ENCODE measurements at places on chromosomes 6 and 20.

- no peak for DNase-seq
Observed at GRCh38 chr20:24604966-24605665, 135.7 kb downstream of the SYNDIG1 start.

- no peak for DNase-seq
Observed at GRCh38 chr6:84667252-84668213, 96.9 kb downstream of the TBX18 start.

- peak; percentile 72 for DNase-seq
Observed at GRCh38 chr6:166381733-166382499, 824 bp downstream of the MPC1 start.

- no peak for DNase-seq
Observed at GRCh38 chr20:48470141-48470540, 357.7 kb downstream of the PREX1 start.

GRCh38 chr20:51749674-51750036 lies 18.5 kb downstream of the ATP9A start:
- no peak for DNase-seq

DNA sequence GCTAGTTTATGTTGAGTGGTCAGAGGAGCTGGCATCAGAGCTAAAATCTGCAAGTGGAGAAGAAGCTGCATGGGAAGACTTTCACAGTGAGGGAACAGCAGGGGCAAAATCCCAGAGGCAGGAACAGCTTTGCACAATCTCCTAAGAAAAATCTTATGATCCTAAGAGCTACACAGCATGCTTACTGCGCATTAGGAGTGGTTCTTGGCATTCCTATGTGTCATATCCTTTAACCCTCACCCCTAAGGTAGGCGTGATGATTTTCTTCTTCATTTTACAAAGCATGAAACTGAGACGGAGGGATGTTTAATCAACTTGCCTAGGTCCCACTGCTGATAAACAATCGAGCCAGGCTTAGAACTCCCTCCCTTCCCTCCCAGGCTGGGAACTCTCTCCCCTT lies 313.6 kb upstream of the SULF2 start:
- DNase-seq = no peak

DNA sequence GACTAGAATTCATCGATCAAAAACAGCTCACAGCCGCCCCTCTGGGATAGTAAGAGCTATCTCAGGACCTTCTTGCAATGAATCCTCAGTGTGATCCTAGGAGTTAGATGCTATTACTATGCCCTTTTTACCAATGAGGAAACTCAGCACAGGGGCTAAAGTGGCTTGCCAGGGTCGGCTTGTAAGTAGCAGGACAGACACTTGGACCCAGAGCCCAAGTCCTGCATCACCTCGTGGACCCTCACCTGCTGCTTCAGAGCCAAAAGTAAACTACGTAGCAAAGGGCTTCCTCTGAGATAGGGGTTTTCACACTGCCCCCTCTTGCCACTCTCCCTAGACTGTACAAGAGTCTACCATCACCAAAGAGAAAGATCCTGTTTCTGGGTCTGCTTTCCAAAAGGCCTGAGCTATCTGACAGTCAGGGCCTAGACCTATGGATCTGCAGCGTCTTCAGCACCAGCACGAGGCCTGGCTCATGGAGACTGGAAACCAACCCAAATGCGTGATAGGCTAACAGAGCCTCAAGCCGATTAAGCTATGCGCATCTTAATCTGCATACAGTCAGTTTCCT lies 172.3 kb downstream of the ANKRD60 start:
- no peak for DNase-seq

DNA sequence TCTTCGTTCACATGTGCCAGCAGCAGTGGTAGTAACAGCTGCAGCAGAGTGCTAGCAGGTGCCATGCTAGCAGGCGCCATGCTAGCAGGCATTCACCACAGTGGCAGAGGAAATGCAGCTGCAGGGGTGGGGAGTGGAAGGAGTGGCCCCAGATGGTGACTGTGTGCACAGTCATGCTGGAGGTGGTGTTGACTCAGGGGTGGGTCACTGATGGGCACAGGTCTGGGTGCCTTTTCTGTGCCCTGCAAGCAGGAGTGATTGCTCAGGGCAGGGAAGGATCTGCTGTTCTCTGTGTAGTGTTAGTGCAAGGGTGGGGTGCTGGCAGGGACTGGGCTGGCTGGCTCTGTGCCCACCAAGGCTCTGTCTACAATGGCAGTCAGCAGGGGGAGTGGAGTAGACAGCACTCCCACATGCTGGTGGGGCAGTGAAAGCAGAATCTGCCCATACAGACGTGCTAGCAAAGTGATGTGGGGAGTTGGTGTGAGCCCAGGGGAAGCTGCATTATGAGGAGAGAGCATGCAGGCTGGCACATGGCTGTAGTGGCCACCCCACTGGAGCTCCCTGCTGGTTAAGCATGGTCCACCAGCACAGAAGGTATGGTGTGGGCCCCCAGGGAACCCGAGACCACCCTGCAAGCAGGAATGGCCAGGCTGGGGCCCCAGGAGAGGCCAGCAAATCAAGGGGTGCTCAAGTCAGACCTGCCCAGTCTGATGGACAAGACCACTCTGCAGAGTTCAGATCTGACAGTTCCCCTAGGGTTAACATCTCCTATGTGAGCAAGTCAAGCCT lies 11.4 kb upstream of the TSPYL4 start:
- no peak for DNase-seq

DNA sequence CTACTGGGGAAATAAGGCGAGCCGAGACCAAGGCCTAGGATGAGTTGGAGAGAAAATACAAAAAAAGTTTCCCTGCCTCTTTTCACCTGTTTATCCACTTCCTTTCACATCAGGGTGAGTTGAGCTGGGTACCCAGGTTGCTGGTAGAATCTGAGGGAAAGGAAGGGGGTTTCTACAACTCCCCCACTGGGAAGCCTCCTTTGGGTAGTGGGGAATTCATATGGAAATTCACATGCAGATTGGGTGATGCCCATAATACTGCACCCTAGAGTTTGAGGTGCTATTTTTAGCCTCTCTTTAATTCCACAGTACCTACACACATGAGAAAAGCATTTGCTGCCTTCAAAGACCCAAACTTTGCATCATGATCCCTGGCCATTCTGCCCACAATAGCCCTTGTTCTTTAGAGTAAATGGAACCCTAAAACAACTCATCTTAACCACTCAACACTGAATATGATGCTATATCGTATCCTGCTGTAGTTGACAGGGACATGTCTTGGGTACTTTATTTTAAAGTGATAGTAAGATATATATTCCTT lies 2.7 kb downstream of the OSTM1 start:
- no peak for DNase-seq

DNA sequence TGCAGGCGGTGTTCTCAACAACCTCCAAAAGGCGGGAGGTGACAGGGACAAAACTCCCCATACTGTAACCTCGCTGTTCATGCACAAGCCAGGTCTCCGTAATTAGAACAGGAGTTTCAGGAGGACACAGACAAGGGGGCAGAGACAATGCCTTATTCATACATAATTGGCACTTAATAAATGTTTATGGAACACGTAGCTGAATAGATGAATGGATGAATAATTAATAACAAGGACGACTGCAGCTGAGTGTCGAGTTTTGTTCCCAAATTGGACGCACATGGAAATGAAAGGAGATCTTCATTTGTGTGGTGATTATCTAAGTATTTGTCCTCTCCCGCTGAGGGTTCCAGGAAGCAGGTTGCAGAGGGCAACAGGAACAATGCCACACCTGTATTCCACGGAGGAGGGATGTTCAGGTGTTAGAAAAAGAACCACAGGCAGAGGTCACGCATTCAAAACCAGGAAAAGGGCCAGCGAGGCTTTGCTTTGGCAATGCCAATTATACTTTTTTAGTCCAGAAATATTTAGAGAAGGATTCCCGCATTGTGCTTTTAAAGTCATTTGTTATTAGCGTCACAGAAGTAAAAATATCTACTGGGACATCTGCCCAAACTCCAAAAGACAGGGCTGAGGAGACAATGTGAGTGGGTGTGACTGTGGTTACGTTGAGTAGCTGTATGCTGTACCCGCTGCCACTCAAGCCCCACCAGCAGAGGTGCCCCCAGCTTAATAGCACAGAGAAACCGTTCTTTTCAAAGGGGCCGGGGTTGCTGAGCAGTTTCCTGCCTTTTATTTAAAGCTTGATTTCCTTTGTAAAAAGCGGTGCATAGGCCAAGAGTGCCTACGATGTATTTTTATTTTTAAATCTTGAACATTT lies 123.3 kb downstream of the PXDC1 start:
- DNase-seq = no peak

DNA sequence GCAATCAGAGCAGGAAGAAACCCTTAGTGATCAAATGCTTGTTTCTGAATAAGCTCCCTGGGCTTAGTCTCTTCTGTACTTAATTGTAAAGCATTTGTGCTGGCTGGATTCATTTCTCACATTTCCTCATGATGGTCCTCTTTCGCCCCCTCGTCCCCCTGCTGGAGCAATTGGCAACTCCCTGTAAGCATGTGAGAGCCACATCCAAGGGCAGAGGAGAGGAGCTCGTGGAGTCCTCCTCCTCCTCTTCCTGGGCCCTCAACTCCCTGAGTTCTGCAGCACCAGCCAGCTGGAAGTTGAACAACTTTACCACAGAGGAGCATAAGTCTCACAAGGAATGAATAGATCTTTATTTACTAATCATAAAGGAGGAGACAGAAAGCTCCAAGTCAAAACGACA lies 12.6 kb downstream of the ANKEF1 start:
- no peak for DNase-seq

- DNase-seq = no peak
Observed at GRCh38 chr6:46080111-46080510, 49.7 kb upstream of the ENPP4 start.

DNA sequence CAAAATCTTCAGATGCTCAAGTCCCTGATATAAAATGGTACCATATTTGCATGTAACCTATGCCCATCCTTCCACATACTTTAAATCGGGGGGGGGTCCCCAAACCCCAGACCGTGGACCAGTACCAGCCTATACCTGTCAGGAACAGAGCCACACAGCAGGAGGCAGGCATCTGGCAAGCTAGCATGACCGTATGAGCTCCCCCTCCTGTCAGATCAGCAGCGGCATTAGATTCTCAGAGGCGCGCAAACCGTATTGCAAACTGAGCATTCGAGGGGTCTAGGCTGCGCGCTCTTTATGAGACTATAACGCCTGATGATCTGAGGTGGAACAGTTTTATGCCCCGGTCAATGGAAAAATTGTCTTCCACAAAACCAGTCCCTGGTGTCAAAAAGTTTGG lies 30.7 kb downstream of the FGD2 start:
- DNase-seq = no peak

GRCh38 chr6:57252975-57253374 lies 30.9 kb upstream of the RAB23 start:
- DNase-seq = no peak

DNA sequence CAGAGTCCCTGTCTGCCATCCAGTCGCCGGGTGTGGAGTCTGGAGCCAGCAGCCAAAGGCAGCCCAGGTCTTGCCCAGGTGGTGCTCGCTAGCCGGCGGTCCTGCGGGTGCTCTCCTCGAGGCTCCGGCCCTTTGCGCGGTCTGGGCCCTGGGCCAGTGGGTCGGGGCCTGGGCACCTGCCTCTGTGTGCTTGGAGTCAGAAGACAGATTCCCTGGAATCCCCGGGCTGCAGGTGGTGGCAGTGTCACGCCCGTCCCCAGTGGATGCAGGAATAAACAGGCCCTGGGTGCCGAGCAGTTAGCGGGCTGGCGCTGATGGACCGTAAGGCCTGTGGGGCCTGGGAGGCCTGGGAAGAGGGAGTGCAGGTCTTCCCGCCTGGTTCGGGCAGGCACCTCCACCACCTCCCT lies 5.3 kb downstream of the SS18L1 start:
- no peak for DNase-seq

DNA sequence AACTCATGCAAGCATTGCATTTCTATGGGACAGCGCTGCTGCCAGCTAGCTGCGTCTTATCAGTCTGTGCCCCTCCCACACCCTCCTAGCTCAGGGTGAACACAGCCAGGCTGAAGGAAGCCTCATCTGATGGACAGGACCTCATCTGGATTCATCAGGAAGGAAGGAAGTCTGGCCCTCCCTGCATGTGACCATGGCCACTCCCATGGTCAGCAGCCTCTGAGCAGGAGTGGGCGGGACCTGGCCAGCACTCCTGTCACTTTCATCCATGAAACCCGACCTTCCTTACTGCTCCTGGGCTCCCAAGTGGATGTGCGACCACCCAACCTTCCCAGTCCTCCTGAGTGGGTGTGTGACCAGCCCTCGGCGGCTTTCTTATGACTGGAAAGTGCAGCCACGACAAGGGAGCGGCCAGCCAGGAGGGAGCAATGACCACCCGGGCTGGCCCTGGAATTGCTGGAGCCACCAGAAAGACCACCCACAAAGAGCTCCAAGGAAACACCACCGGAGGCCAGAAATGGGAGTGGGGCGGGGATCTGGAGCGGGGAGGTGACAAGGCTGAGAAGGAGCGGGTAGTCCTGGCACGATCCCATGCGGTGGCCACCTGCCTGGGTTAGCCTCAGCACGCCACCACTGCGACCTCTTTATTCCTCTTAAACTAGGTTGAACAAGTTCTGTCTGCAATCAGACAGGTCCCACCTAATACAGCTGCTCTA lies 241.2 kb downstream of the TTLL2 start:
- DNase-seq = peak; percentile 68

GRCh38 chr20:2742934-2743559 lies 50.5 kb downstream of the EBF4 start:
- peak; percentile 70 for DNase-seq

DNA sequence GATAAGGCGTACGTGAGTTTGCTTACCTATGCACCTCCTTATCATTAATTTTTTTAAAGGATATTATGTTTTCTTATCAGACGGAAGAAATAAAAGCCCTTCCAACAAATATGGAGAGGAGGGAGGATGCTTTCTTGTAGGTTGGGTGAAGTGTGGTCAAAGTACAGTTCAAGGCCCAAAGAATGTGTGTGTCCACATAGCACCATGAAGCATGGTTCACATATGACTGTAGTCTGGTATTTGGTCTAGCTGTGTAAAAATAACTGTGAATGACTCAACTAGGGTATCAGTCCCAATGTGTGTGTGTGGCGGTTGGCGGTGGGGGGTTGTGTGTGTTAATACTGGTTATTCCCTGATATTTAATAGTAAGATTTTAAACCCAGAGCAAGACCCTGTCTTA lies 212.7 kb downstream of the TMEM242 start:
- DNase-seq = no peak

DNA sequence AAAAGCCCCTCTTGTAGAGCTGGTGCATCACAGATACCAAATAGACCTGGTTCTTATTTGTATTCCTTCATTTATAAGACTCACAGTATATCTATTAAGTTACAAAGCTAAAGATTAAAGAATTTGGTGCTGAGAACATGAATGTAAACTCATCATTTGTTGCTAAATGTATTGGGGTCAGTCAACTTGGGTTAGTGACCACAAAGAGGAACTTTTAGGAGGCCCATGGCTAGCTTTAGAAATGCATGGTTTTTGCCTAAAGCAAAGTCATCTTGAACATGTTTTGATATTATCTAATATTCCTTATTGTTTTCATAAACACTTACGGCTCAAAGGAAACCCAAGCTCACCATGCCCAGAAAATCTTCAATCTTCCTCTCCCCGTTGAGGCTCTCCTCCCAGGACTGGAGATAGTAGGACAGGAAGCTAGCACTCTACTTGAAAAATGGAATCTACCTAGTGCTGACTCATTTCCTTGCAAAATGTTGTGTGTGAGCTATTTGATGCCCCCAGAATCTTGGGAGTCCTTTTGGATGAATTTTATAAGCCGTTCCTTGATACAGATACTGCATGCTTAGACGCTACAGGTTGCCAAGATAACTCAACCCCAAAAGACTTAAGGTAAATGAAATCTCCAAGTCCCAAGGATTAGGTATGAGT lies 121.4 kb downstream of the BMP2 start:
- no peak for DNase-seq

- DNase-seq = no peak
Observed at GRCh38 chr20:33419140-33419974, 18.0 kb upstream of the CDK5RAP1 start.

- DNase-seq = peak; percentile 60
Observed at GRCh38 chr20:57794600-57795341, 85.0 kb upstream of the PMEPA1 start.

Measured in left forelimb (tissue), 1 donor.